ENCODE measurements at places on chromosomes 3 and 15.

DNA sequence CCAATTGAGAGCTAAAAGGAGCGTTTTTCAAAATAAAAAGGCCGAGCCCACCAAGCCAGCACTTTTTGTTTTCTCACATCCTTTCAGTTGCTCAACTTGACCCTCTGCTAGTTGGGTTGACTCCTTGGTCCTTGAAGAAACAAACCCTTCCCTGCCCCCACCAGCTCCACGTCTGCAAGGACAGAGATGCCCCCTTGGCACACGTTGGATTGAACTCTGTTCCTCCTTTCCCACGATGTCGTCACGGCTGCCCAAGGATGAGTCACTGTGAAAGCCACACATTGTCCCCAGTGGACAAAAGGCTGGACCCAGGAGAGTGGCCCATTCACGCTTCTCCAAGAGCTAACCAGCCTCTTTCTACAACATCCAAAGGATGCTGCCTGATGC lies 43.0 kb upstream of the SPATA12 start:
- DNase-seq = no peak

DNA sequence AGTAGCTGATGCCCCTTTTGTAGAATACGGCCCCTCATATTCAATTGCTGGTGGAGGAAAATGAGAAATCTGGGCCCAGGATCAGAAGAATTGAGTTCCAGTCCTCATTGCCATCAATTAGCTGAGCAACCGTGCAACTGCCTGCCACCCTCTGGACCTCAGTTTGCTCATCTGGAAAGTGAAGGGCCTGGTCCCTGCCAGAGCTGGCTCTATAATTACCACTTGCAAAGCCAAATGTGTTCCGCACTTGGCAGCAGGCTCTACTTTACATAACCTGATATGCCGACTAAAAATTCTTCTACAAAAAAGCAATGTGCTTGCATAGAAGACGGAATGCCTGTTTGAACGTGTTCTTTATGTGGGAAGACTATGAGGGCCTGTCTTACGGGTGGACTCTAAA lies 8.6 kb upstream of the ITGB5 start:
- DNase-seq = no peak

DNA sequence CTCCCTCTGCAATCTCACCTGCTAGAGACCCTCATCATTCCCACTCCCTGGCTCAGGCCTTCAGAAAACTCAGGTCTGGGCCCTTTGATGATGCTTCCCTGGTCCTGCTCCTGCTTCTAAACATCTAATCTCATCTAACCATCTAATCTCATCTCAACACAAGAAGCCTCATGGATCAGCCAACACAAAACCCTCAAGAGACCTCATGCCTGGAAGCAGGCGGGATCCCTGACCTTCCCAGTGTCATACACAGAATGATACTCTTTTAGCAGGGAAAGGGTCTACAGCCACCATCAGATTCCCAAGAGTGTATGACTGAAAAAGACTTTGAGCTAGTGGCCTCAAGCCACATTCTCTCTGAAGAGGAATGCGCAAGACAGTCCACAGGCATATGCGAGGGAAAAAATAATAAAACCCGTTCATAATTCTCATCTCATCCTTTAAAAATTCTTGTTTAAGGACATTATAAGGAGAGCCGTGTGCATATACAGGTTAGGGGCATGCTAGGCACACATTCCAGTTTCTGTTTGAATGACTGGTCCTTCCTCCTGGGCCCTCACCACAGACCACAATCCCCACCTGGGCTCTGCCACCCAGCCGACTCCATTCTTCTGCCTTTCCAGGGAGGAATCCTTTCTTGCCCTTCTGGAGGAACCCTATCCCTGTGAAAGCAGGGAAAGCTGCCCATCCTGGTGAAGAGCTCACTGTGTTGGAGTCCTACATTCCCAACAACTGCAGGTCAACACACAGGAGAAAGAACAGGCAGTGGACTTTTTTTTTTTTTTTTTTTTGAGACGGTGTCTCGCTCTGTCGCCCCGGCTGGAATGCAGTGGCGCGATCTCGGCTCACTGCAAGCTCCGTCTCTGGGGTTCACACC lies 2.2 kb downstream of the ZXDC start:
- DNase-seq = no peak

- no peak for DNase-seq
Measured at GRCh38 chr3:129195731-129196256, 12.1 kb upstream of the CNBP start.

Data from activated CD8-positive, alpha-beta memory T cell treated with anti-CD3 and anti-CD28 coated beads for 1 hour (primary cell).